Stimulated activated CD4-positive, alpha-beta T cell treated with anti-CD3 and anti-CD28 coated beads, Interleukin-4, amount 100 ng/mL, for 24 hours (primary cell): ENCODE measurements at places on chromosomes 3 and 15.

- no peak for DNase-seq
These were observed 279.7 kb downstream of the PYDC2 start for GRCh38 chr3:191740712-191741111.

DNA sequence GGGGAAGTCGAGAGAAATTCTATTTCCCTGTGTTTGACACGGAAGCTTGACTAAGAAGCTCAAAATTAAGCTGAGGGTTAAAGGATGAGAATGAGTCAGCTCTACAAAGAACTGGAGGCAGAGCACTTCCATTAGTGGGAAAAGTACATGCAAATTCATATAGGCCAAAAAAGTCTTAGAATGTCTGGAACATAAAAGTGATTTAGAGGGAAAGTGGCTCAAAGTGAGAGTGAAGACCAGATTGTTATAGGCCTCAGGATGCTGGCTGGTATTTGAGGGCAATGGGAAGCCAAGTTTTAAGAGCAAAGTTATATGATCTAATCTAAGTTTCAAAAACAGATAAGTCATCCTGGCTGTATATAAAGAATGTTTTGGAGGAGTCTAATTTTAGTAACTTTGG is 857.3 kb downstream of the NAALADL2 start:
- no peak for DNase-seq

- DNase-seq, result no peak
These were observed 279.1 kb upstream of the THRB start for GRCh38 chr3:24773798-24774197.

- DNase-seq, result no peak
These were observed 41.6 kb upstream of the ROPN1 start for GRCh38 chr3:124033360-124034015.

DNA sequence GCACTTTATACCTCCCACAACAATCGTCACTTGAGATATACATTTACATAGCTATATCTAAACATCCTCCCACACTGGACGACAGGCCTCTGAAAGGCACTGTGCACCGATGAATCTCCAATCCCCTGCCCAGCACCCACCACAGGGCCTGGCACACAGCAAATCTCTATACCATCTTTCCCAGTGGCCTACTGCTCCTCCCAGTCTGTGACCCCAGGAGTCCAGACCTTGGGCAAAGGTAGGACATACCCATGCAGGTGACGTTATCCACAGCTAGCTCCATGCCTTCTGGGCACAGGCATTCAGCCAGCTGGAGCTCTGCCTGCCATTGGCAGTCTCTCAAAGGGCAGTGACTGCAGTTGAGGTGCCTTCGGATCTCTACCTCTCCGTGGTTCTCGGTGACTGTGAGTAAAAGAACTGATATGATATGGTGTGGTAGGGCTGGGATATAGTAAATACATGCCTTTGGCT is 5.8 kb downstream of the LTK start:
- DNase-seq, result no peak
